NCI-H2171 treated with DMSO at 0.1 percent for 48 hours (cell line): ENCODE measurements at places on chromosomes 4 and X.

GRCh38 chr4:168394556-168394955 lies 76.0 kb upstream of the DDX60 start:
- DNase-seq = no peak

GRCh38 chr4:87498446-87498900 lies 30.7 kb downstream of the SPARCL1 start:
- DNase-seq = no peak

DNA sequence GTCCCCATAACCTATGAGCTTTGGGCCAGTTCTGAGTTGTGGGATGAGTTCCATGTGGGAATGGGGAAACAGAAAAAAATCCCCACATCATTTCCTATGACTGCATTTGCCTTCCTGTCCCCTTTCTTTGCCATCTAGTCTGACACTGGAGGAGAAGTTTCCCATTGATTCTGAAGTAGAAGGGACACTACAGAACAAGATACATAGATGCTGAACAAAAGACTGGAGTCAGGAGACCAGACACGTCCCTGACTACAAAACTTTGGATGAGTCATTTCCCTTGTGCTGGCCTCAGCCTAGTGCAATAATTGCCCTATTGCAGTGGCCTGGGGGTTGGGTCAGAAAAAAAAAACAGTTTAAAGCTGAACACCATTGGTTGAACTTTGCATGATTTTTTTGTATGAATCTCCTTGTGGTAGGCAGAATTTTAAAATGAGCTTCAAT lies 22.1 kb downstream of the BEX3 start:
- DNase-seq = no peak

DNA sequence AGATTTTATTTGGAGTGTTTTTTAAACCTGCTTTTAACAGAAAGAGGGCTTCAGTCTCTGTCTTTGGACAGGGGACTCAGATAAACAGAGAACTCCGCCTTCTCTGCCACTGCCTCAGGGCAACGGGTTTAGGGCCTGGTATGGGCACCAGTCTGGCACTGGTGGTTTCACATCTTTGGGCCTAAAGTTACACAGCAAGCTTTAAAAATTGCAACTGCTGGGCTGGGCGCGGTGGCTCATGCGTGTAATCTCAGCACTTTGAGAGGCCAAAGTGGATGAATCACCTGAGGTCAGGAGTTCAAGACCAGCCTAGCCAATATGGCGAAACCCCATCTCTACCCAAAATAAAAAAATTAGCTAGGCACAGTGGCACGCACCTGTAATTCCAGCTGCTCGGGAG lies 10.3 kb upstream of the NAT8L start:
- no peak for DNase-seq

DNA sequence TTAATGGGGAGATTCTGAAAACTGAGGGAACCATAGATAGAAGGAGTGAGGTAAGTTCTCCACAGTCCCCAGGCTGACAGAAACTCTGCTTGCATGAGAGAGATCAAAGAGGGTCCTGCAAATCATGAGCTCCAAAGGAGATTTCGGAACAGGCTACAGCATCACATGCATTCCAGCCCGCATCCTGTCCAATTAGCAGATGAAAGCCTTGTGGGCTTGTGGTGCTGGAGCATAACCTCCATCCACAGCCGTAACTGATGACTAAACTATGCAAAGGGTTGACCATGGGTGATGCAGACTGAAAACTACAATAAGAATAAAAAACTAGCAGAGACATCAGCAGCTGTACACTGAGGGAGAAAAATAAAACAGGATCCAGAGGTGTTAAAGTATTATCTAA lies 654.5 kb downstream of the TLL1 start:
- DNase-seq = no peak

- peak; percentile 61 for DNase-seq
Observed at GRCh38 chrX:106894392-106894909, 8.7 kb downstream of the RIPPLY1 start.

- no peak for DNase-seq
Observed at GRCh38 chrX:13666836-13667235, 13.9 kb downstream of the TCEANC start.

GRCh38 chrX:88604433-88605221 lies 142.4 kb upstream of the CPXCR1 start:
- no peak for DNase-seq

GRCh38 chr4:155679343-155679742 lies 12.7 kb downstream of the GUCY1A1 start:
- DNase-seq = no peak

DNA sequence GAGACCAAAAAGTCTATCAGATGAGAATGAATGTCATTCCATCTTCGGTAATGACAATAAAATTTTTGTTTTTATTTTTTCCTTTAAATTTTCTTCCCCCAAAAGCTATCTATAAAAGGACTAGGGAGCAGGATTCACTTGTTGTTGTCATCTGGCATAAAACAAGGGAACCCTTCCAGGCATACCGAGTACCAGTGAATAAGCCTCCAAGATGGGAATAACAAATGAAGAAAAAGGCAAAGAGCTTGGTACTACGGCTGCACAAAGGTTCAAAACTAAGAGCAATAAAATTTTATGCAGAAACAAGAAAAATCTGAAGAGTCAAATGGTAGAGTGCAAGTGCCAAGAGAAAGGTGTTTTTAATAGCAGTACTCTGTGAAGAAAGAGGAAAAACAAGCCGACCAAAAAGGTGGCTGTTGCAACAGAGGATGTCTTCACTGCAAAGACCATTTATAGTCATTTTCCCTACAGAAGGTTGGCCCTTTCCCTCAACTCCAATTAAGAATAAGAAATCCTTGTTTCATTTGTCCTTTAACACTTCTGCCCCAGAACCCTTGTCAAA lies 25.8 kb downstream of the PPP3CA start:
- DNase-seq = no peak

DNA sequence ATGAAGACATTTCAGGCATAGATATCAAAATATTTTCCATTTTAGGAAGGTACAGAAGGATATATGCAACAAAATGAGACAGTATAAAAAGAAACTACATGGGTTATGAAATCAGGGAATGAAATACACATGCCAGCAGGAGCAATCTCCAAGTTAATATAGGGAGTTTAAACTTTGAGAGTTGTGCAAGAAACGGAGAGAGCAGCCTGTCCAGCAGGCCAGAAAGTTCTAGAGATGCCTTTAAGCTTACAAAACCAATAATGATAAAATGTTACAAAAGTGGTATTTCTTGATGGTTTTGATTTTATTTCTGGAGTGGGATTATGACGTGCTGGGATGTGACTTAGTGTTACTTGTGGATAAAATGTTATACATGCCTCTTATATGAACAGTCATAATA lies 2047.9 kb downstream of the ARAP2 start:
- no peak for DNase-seq

DNA sequence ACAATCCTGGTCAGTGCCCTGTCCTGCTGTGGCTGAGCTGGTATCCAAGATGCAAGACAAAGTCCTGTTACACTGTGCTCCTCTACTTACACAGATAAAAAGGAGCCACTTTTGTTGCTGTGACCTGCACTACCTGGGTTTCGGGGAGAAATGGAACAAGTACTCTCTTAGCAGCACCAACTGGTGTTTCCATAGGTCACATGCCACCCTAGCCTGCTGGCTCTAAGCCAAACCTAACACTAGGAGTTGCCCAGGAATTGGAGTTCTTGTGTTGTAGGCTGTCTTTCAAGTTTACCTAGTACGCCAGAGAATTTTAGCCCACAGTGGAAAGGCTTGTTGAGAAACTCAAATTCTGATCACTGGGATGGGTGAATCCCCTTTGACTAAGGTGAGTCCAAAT lies 727.4 kb downstream of the FAM133A start:
- DNase-seq = no peak

- DNase-seq = no peak
Observed at GRCh38 chr4:69832326-69833030, 27.5 kb downstream of the SULT1E1 start.

DNA sequence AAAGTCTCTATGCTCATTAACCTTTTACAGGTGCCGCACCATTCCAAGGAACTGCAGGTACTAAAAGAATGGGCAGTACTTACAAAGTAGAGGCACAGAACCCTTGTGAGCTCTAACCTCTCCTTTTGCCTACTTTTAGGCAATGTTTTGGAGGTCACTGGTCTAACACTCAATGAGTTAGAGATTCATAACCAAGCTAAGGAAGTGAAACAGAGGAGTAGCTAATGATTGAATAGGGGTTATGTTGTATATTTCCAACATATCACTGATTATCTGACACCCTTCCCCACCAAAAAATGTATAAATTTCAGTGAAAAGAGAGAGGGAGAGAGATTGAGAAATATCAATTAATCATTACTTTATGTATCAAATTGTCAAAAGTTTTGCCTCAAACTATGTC lies 269.3 kb downstream of the PCDH7 start:
- DNase-seq = no peak

DNA sequence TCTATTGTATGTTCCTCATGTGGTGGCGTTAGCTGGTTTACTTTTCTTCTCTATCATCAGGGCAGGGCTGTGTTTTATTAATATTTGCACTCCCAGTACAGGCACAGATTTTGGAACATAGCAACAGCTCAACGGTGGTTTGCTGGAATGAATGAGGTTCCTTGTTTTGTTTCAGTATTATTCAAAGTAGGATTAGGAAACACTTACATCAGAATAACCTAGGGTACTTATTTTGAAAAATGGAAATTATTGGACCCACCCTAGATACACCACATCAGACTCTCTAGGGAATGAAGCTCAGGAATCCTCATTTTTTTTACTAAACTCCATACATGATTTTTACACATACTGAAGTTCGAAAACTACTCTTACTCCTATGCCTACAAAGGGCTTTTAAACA lies 108.8 kb upstream of the ENPEP start:
- DNase-seq = no peak

GRCh38 chrX:149510386-149510785 lies 5.3 kb upstream of the IDS start:
- DNase-seq = no peak

GRCh38 chrX:38166478-38167083 lies 54.1 kb downstream of the SRPX start:
- DNase-seq = peak; percentile 9

GRCh38 chr4:140243278-140243753 lies 89.3 kb upstream of the MAML3 start:
- DNase-seq = peak; percentile 8

DNA sequence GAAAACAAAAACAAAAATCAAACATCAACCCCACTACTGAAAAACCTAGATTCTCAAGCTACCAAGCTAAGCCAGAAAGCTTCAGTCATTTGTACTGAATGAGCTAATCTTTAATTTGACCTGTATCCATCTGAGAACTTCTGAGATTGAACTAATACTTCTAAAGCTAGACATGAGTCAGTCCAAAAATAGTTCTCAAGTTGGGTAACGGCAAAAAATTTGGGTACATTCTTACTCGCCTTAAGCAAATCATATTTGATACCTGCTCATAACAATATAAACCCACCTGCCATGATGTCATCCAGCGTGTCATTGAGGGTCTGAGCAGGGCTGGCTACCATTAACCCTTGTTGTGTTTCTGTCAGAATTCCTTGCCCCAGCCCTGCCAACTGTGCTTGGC lies 69.7 kb upstream of the COX18 start:
- DNase-seq = no peak

DNA sequence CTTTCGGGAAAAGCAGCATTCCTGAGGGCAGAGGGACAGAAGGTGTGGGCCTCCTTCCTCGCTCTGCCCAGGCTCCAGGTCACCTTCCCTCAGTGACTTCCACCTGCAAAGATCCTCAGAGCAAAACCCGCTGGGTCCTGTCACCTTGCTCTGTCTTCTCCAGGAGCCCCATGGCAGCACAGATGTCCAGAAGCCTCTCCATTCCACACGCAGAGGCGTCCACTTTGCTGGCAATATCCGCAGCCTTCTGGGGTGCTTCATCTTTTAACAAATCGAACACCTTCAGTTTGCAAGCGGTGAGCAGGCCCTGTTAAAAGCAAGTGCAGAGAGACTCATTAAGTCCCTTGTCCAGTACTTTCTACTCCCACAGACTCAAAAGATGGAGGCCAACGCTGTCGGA lies 27.3 kb downstream of the ASMTL start:
- no peak for DNase-seq

DNA sequence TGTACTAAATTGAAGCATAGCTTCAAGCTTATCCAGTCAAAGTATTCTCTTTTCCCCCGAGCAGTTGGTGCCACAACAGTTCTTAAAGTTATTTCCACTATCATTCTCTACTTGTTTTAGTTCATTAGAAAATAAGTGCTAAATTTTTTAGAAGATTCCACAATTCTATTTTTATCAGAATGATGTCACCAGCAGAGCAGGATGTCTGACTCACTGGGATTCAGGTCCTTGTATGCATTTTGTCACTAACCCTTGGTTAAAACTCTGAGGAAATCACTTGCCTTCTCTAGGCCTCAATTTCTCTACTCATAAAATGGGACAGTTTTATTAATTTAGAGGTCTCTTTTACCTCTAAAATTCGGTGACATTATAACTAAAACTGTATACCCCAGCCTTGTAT lies 3.4 kb downstream of the DDX53 start:
- no peak for DNase-seq

- no peak for DNase-seq
Observed at GRCh38 chr4:89137231-89137630, 25.9 kb downstream of the TIGD2 start.

DNA sequence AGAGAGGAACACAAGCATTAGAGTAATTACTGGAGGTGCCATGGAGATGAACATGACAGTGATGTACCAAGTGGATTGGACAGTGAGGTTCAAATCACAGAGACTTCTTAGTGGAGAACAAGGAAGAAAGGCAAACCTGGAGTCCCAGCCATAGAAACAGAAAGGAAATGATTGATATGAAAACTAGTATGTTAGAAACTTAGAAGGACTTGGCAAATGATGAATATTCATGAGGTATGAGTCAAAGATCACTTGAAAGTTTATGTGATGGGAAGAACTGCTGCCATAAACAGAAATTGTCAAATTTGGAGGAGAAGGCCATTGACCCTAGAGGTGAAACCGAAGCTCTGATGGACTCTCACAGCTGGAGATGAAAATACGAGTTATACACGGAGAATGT lies 88.2 kb downstream of the PHOX2B start:
- DNase-seq = no peak

GRCh38 chr4:89174784-89175183 lies 63.5 kb downstream of the TIGD2 start:
- DNase-seq = no peak

- no peak for DNase-seq
Observed at GRCh38 chr4:73036123-73036522, 33.4 kb downstream of the COX18 start.

DNA sequence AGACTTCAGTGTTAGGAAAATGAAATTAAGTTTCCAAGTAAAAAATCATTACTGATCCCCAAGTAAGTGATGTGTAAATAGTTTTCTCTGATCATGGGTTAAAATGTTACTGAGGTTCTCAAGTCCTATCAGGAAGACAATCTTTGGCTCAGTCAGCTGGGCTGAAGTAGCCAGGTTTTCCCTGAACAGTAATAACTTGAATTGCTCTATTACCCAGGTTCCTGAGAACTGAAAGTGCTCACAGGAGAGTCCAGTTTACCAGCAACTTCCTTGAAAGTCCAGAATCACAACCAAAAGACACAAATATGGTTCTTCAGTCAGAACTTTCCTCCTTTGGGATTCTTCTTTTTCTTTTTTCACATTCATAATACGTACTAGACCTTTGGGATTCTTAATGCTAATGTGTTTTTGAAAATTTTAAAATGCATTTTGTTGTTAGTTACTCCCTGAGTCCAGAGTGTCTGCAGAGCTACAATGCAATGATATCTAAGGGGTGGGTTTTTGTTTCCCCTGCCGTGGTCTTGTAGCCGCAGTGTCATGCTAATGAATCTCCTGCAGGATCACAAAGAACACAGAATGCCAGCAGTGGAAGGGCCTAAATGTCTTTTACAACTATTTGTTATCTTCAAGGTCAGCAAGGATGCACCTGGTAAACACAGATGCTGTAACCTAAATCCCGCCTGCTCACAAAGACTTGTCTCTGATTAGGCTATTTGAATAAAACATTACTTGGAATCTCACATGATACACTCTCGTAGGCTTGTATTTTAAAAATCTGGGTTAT lies 439.8 kb upstream of the NR3C2 start:
- DNase-seq = no peak
